Globus pallidus (tissue), 1 donor: ENCODE measurements at places on chromosomes 13 and 19.

- no peak for DNase-seq
Observed at GRCh38 chr13:96710166-96710862, 284.0 kb downstream of the OXGR1 start.

- no peak for DNase-seq
Observed at GRCh38 chr19:19677579-19677978, 8.9 kb downstream of the ZNF101 start.

DNA sequence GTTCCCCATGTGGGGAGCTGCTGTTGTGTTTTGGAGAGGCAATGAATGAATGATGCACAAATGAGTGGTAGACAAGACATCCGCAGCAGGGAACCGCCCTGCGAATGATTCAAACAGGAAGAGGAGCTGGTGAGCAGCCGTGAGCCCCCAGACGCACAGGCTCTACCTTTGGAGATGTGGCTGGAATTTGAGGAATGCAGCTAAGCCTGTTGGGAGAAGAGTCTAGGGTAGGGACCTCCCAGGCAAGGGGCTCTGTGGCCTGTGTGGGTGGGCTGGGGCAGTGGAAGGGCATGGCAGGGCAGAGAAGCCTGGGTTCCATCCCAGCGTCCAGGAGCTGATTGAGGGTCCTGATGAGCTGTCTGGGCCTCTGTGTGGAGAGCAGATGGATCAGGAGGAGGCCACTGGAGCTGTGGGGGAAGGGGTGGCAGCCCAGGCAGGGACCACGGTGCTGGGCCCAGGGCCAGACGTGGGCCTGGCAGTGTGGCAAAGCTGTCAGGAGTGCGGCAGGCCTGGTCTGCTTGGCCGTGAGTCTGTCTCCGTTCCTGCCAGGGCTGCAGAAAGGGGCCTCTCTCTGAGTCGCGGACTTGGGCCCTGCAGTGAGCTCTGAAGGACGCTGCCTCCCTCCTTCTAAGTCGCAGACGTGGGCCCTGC lies 41.8 kb upstream of the DCUN1D2 start:
- peak; percentile 17 for DNase-seq

DNA sequence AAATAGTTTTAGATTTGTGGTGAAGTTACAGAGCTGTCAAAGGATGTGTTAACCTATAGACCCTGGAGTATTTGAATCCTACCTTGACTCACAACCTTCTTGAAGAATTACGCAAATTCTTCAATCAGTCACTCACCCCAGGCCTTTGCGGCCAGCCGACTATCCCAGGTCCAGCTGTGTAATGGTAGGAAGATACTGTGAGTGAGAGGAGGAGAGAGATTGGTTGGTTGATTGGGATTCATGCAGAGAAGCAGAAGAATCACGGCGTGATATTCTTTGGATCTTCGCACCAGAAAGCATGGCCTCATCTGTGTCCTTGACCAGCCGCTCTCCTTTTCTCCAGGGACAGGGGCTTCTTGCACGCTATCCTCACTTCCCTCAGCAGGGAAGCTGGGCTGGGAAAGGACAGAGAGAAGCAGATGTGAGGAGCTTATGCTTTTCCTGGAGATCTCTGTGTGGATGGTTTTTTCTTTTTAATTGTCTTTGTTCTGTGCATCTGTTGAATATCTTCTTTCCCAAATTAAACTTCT lies 249.1 kb downstream of the GGACT start:
- DNase-seq: no peak

- DNase-seq: no peak
Observed at GRCh38 chr13:53781941-53782340, 753.3 kb downstream of the OLFM4 start.

DNA sequence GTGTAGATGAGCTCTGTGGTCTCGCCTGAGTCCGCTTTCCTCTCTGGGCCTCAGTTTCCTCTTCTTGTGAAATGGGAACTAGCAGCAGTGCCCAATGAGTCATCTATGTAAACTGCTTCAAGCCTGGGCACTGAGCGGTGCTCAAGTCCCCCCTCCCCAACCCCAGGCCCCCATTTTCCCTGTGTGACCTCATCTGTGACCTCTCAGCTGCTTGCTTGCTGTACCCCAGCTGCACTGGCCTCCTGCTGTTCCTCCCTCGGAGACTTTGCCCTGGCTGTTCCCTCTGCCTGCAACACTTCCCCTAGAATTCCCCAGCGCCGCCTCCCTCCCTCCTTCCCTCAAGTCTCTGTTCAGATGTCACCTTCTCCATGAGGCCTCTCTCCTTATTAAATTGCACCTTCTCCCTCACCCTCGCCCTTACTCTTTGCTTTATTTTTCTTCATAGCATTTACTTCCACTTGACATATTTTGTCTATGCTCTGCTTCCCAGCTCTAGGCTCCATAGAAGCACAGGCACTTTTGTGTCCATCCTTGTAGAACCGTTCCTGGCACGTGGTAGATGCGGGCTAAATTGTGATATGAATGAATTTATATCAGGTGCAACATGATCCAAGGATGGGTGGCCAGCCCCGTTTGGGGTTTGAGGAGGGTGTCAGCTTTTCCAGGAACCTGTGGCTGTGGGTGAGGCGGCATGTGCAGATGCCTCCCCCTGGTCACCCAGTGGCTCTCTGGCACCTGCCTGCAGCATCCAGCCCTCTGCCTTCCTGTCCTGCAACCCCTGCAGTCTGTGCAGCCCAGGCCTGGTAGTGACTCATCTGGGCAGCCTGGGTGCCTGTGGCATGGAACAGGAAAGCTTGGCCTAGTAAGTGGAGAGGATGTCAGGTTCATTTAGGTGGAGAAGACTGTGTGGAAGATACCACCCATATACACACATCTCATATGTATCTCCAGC lies 26.3 kb downstream of the SIPA1L3 start:
- no peak for DNase-seq

DNA sequence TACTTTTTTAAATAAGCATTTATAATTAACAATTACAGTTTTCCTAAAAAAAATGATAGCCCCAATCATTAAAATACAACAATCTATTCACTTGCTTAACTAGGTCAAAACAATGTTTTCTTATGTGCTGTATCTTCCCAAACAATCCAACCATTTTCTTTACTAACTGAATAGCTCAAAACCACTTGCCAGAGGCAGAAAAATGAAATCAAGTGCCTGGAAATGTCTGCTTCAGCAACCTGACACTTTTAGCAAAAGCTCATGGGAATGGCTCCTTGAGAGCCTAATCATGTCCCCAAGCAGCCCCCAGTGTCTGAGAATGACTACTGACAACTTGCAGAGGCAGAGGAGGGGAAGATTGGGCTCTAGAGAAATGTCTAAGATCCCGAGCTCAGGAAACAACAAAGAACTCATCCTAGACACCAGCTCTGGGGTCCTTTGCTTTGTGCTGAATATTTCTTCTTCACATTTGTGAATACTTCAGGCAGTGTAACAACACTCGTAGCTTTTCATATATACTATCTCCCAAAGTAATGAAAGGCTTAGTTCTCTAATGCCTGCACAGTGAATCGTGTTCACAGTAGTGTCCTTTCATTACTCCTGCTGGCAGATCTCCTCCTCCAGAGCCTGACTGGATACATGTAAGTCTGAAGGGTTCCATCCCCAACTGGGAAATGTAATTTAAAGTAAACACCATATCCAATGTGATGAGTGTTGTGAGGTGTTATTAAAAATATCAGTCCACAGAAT lies 280.0 kb downstream of the LHFPL6 start:
- DNase-seq: peak; percentile 43

DNA sequence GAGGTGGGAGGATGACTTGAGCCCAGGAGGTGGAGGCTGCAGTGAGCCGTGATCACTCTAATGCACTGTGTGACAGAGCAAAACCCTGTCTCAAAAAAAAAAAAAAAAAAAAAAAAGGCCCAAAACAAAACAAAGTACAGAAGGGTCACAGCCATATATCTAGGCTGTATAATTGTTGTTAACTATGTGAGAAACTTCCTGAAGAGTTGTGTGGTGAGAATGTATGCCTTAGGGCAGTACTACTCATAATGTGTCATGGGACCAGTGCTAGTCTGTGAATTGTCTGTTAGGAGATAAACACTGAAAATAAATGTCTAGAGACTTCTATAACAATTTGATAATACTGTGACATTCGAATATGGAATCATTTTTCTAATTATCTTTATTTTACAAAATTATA lies 43.1 kb downstream of the PAN3 start:
- no peak for DNase-seq

- DNase-seq: no peak
Observed at GRCh38 chr19:41226874-41227390, 7.9 kb downstream of the AXL start.

GRCh38 chr13:30331331-30331771 lies 24.0 kb upstream of the KATNAL1 start:
- no peak for DNase-seq

- DNase-seq: peak; percentile 68
Observed at GRCh38 chr13:39415008-39415802, 187.8 kb downstream of the LHFPL6 start.

DNA sequence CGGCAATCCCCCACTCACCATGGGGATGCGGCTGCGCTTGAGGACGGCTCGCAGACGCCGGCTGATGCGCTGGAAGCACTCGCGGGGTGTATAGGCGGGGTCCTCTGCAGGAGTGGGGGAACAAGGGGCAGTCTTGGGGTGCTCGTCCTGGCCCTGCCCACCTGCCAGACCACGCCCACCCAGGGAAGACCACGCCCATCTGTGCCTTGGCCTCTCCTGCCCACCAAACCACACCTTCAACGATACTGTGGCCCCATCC lies 6.7 kb downstream of the RNU6-9 start:
- DNase-seq: no peak

- no peak for DNase-seq
Observed at GRCh38 chr19:48991873-48992580, 1.1 kb downstream of the GYS1 start.

DNA sequence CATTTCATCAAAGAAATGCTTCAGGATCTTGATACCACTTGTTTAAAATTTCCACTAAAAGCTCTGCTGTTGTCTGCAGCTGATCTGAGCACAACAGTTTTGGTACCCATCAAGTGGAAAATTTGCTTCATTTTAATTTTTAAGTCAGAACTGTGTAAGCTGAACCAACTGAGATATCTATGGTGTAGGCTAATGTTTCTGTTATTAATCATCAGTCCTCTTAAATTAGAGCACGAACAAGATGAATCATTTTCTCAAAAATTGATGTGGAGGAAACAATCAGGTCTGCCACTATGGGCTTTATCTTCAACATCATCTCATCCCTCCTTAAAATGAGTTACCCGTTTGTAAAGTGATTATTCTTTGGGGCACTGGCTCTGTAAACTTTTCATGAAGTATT lies 221.5 kb upstream of the NBEA start:
- no peak for DNase-seq
